ENCODE measurements at places on chromosomes 16 and 17.
A peak's percentile ranks its signal among the peaks of the same experiment; 100 is the strongest.

DNA sequence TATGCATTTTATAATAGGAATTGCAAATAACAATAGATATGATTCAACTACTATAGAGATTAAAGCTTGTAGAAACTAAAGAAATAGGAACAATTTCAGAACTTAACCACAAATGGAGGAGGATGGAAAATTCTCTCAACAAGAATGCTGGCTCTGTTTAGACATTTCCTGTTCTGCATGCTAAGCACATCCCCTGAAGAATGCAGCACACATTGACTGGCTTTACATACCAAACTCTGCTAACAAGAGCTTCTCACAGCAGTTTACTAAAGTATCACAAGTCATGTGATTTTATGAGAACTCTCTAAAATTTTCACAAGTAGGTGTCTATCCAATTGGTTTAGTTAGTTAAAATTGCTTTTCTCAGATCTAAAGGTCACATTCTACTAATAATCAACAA, 85.2 kb downstream of the SPAG9 start:
- no peak for DNase-seq

DNA sequence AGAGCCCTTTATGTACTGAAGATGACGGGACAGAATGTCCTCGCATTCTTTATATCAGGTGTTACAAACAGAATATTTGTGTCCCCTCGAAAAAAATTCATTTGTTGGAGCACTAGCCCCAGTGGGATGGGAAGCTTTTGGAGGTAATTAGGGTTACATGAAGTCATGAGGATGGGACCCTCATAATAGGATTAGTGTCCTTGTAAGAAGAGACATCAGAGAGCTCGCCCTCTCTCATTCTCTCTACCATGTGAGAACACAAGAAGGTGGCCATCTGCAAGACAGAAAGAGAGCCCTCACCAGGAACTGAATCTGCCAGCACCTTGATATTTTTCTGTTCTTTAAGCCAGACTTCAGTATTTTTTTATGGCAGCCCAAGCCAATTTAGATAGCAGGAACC, 72.4 kb downstream of the SLC39A11 start:
- DNase-seq: no peak

GRCh38 chr17:79335456-79335855, 260.8 kb downstream of the ENGASE start:
- no peak for DNase-seq

GRCh38 chr17:14886200-14886739, 378.9 kb downstream of the PMP22 start:
- DNase-seq: no peak

GRCh38 chr16:24976971-24977677, 38.0 kb downstream of the ARHGAP17 start:
- no peak for DNase-seq

DNA sequence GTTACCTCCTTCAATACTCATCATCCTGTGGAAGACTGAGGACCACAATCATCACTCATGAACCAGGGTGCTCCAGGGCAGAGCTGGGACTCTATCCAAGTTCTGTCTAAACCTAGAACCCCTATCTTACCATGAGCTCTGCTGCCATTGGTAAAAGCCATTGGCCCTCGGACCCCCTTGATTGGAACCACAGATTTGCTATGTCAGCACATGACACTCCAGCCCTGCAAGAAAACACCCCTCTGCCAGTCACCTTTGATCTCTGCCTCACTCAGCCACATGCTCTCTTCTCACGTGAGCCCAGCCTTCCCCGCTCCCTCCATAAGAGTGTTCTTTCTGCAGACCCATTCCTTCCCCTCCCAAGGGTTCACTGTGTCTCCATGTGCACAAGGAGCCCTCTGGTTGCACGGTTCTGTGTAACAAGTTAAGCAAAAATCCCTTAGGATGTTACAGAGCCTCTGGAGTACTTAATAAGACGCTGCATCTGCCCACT, 468.8 kb upstream of the DYNLRB2 start:
- DNase-seq: no peak

- DNase-seq: no peak
These were observed 5.4 kb downstream of the MEAK7 start for GRCh38 chr16:84498859-84499620.

- DNase-seq: no peak
These were observed 7.6 kb downstream of the SEZ6L2 start for GRCh38 chr16:29891525-29892457.

- no peak for DNase-seq
These were observed 488.6 kb downstream of the HAPSTR1 start for GRCh38 chr16:9580025-9580424.

DNA sequence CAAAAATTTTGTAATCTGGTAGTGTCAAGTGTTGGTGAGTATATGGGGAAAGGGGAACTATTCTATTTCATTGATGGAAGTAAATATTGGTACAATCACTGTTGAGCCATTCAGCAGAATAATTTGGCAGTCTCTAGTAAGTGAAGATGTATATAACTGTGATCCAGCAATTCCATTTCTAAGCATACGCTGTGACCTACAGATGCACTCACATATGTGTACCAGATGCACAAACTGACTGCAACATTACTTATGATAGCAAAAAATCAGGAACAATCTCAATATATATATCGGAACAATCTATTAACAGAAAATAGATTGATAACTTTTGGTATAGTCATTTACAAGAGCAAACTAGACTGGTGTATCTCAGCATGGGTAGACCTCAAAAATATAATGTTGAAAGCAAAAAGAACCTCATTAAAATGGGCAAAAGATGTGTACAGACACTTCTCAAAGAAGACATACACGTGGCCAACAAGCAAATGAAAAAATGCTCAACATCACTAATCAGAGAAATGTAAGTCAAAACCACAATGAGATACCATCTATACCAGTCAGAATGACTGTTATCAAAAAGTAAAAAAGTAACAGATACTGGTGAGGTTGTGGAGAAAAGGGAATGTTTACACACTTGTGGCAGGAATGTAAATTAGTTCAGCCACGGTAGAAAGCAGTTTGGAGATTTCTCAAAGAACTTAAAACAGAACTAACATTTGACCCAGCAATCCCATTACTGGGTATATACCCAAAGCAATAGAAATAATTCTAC, 20.7 kb downstream of the ADAP2 start:
- no peak for DNase-seq

- no peak for DNase-seq
These were observed 183.8 kb upstream of the AXIN2 start for GRCh38 chr17:65745241-65745640.

DNA sequence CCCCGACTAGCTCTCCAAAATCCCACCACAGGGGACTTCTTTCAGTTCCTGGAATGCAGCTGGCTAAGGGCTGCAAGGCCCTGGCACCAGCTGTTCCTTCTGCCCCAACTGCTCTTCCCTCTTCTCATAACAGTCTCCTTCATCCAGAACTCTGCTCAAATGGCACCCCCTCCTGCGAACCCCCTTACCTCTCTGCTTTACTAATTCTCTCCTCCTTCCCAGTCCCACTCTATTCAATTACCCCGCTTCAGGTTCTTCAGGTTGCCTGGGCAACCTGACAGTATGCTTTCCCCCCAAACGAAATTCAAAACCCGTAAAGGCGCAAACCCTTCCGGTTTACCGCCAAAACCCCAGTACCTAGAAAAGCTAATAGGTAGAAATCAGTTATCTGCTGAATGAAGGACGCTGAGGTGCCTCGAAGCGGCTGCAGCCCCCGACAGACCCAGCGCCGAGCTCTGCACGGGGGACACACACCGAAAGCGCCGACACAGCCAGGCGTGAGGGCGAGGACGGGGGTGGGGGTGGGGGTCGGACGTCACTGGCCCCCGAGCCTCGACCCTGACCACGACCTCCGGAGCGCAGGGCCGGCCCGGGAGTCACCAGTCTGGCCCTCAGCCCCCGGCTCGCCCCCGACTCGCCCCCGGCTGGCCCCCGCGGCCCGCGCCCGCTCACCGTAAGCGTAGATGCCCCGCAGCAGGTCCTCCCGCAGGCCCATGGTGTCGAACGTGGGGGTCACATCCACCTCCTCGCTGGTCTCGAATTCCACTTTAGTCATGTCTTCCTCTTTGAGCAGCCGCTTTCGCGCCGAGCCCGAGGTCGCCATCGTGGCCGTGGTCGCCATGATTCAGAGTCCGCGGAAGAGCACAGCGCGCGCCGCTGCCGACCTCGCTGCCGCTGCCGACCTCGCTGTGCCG, 550 bp downstream of the EIF4A3 start:
- no peak for DNase-seq

DNA sequence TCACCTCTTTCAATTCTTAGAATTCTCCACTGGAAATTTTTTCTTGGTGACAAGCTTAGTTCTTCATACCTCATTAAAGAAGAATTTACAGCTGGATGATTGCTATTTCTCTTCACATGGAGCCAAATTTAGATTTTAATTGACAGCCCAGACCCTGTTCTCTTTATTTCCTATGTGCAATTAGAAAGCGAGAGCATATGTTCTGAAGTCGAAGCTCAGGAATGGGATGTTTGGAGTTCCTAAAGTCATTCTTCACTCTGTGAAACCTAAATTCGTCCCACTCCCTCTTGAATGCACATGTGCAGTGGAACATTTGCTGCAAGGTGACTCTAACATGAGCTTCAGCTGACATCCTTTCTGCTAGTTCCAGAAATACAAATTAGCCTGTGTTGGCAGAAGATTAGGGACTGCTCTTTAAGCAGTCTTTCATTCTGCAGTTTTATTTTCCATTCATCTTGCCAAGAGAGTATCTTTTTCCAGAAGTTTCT, 129.3 kb upstream of the KCNJ16 start:
- no peak for DNase-seq

DNA sequence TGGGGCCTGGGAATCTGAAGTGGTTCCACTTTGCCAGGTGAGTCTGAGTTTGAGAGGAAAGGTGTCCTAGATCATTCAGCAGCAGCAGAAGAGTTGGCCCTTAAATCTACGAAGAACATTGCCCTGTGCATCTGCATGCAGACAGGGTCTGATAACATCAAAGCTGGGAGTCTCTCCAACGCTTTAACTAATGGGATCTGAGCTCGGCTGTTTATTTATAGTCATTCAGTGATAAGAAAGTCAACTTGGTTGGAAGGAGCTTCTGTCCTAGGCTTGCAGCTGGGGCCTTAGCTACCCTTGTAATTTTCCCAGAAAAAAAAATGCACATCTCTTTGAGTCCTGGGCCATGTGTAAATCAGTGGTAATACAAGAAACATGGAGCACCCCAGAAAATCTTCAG, 418.0 kb upstream of the HSBP1 start:
- DNase-seq: no peak

GRCh38 chr16:83903751-83904150, 4.8 kb downstream of the MLYCD start:
- no peak for DNase-seq

- DNase-seq: peak; percentile 36
These were observed 154.0 kb downstream of the ZNF423 start for GRCh38 chr16:49701789-49702494.

- DNase-seq: no peak
These were observed at the start of gene RHBDL3 for GRCh38 chr17:32265192-32265923. Gene RHBDL3, plus strand, starts transcription at chr17:32265832. Its CDS starts 358 bp downstream, at chr17:32266190.

GRCh38 chr16:23125277-23125676, 24.0 kb downstream of the USP31 start:
- DNase-seq: no peak

- no peak for DNase-seq
These were observed 315.8 kb downstream of the MAF start for GRCh38 chr16:79284766-79285165.

DNA sequence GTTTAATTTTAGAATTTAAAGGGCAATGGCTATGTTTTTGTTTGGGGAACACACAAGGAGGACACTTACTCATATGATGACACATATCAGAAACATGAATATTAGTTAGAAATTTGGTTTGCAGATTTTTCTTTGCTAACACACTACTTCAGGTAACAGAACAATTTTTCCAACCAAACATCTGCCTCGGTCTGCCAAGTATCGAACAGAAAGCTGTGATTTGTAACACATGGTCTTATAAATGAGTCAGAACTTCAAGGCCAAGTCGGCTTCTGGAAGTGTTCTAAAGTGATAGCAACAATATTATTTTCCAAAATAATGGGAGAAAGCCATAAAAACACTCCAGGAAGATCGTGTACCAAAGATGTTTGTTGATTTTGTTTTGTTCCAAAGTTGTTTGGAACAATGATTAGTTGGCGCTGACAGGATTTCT, 75.9 kb upstream of the PMFBP1 start:
- no peak for DNase-seq

DNA sequence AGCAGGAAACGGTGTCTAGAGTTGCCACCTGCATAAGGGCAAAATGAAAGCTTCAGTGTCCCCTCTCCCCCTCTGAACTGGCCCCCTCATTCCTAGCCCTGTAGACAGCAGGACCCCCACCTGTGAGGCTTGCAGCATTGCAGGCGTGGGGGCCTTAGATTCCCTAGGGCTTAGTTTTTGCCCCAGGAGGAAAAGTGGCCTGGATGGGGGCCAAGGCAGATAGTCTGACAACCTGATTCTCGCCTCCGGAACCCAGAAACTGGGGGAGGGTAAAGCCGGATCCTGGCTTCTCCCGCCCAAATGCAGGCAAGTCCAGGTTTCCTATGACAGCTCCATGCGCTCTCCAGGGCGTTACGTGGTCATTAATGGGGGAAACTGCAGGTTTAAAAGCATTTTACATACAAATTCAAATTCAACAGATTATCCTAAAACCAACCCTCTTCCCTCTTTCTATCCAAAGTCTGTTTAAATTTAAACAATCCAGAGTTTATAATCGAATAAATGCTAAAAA, 678 bp upstream of the HOXB6 start:
- DNase-seq: no peak

DNA sequence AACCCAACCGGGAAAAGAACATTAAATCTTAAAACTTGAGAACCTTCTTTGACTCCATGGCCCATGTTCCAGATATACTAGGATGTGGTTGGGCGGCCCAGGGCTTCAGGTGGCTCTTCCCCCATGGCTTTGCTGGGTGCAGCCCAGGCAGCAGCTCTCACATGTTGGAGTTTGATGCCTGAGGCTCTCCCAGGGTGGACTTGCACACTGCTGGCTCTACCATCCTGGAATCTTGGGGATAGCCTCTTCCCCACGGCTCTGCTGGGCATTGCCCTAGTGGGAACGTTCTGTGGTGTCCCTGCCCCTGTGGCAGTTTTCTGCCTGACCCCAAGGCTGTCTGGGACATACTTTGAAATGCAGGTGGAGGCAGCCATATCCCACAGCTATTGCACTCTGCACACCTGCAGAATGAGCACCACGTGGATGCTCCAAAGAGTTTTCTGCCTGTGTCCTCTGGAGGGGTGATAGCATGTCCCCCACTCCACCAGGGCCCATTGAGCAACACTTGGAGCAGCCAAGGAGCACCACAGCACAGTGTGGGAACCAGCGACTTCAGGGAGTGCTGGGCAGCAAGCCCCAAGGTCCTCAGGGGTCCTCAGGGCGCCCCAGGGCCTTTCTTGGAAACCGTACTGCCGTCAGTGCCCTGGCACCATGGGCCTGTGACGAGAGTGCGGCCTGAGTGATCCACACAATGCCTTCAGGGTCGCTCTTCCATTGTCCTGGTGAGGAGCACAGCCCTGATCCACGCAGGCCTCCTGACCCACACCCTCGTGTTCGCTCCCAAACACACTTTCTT, 70.8 kb downstream of the GOSR1 start:
- no peak for DNase-seq

- no peak for DNase-seq
These were observed 12.7 kb downstream of the MAPT start for GRCh38 chr17:45906927-45907622.

- DNase-seq: no peak
These were observed 5.3 kb downstream of the IFI35 start for GRCh38 chr17:43011728-43012472.

GRCh38 chr16:14510939-14511799, 118.9 kb downstream of the PARN start:
- no peak for DNase-seq

- no peak for DNase-seq
These were observed 25.6 kb upstream of the ZNF652 start for GRCh38 chr17:49387498-49388289.
